ENCODE measurements at places on chromosomes 13 and 19.

- DNase-seq = no peak
Observed at GRCh38 chr13:23788459-23788858, 100.7 kb downstream of the MIPEP start.

- DNase-seq = no peak
Observed at GRCh38 chr19:46449228-46449627, 20.5 kb upstream of the PNMA8C start.

- no peak for DNase-seq
Observed at GRCh38 chr13:24670961-24671381, 9.2 kb upstream of the ATP12A start.

DNA sequence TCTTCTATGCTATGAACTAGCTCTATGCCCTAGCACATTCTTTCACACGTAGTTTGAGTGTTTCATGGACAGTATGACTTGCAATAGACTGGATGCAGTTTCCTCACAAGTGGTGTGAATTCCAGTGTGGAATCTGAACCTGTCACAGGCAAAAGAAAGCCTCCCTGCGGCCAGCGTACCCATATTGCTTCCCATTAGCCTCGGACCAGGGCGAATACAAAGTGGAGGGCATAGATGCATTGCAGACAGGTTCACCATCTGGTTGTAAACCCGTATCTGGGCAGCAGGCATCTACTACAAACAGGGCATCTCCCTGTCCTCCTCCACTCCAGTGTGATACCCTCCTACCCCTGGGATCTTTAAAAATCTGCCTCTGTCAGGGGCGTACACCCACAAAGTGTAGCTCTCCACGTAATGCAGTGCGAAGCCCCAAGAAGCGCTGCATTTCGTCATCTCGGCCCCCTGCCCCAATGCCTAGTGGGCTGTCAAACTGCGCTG lies 1.4 kb upstream of the CIC start:
- no peak for DNase-seq

DNA sequence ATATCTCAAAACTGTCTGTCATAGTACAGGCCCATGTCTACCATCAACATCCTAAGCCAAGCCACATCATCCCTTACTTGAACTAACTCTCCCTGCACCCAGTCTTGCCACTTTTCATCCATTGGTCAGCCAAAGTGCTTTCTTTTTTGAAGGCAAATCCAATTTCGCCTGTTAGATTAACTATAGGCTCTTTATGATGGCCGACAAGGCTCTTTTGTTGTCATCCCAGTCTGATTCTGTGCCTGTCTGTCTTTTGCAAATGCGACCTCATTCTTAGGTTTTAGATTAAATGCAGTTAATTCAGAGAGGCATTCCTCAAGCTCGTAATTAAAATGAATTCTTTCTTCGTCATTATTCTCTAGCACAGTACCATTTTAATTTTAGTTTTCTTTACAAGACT lies 148.3 kb downstream of the HS6ST3 start:
- no peak for DNase-seq

GRCh38 chr19:1861599-1862031 lies 1.8 kb downstream of the KLF16 start:
- no peak for DNase-seq

DNA sequence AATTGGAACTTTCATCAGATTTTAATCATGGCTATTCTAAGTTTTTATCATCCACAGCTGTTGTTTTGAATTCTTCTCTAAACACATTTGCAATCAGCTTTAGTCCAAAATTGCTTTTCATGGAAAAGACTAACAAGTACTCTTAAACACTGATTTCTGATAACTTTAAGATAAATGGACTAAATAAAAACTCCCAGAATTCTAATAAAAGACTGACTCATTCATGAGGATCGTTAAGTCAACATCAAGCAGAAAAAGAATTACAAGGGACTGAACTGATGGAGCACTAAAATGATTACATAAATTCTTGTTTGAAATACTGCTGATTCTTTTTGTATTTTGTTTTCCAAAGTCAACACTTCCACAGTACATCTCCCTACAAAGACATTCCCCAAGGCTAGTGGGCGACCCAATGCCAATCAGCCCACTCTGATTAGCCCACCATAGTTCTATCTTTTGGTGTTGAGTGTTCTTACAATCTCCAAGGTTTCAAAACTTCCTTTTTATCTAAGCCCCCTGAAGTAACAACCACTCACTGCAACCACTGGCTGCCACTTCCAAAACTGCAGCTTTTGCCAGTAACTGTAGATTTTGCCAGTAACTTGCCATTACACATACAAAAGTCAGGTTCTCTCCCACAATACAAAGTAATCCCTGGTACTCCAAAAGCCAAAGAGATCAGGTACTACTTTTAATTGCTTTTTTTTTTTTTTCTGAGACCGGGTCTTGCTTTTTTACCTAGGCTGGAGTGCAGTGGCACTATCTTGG lies 14.0 kb upstream of the NAA16 start:
- no peak for DNase-seq

GRCh38 chr13:67520886-67521285 lies 290.8 kb upstream of the PCDH9 start:
- no peak for DNase-seq

GRCh38 chr19:48363500-48363809 lies 285 bp downstream of the TMEM143 start:
- peak; percentile 48 for DNase-seq
